ENCODE measurements at places on chromosomes 11 and 22.

DNA sequence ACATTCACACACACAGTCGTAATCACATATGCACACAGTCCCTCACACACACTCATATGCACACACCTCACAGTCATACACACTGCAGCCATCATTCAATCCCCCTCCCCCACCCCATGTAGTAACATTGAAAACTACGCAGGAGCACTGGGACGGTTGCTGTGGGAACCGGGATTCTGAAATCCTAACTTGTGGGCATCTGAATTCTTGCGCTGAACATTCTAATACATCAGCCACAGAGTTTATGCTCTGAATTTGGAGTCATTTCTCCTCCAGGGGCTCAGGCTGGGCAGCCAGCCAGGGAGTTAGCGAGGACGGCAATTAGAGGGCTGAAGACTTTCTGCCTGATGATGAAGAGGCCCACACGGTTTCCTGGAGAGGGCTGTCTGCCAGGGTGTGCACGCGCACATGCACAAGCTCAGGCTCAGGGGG lies 32.7 kb downstream of the CD6 start:
- no peak for DNase-seq

- DNase-seq, result no peak
Measured at GRCh38 chr11:64089915-64090805, 54.4 kb downstream of the FLRT1 start.

GRCh38 chr22:22942511-22943329 lies 55.1 kb downstream of the IGLL5 start:
- DNase-seq, result peak; percentile 78

DNA sequence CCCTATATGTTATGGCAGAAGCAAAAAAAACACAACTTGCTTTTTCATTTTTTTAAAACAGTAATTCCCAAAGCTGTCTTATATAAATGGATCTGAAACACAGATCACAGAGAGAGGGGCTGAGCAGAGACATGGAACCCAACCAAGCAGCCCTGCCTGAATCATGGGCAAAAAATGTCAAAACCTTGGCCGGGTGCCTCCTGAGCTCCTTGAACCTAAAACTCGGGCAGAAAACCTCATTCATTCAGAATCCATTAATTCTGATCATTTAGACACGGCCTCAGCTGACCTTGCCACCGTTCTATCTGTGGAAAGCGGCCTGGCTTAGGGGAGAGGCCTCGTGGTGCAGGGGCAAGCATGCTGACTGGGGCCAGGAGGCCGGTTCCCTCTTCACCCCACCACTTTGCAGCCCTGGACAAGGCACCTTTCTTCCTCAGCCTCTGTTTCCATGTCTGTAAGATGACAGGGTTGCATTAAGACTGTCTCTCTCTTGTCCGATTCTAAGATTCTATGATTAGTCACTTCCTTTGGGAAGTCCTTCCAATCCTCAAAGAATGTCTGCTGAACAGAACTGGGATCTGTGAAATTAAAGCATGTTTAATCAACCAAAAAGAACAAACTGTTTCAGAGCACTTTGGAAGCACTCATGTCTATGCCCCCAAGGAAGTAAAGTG lies 26.0 kb downstream of the TENM4 start:
- DNase-seq, result no peak

DNA sequence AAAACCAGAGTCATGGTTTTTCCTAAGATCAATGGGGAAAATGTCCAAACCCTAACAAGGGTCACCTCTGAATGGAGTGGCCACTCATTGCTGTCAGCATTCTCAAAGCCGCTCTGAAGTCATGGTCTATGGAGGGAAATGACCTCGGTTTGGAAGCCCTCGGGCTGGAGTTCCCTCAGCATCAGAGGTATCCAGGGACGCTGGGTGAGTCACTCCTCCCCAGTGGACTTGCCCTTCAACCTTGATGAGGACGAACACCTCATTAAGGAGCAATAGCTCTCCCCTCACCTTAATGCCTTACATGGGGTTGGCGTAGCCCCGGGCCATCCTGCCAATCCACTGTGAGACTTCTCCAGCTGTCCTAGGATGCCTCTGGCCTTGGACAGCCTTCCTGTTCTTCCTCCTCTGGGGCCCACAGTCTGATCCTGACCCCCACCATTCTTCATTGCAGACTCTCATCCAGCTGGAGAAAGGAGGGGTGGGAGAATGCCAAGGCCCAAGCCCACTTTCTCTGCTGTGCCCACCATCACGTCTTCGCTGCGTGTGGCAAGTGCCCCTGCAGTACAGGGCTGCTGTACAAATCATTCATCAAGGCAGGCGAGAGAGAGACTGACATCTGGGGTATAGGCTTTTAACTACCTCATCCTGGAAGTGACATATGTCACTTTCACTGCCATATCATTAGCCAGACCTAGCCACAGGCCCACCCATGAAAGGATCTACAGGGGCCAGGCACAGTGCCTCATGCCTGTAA lies 25.4 kb upstream of the MYH9 start:
- DNase-seq, result peak; percentile 72

- no peak for DNase-seq
Measured at GRCh38 chr11:17799147-17799546, 64.6 kb downstream of the KCNC1 start.

DNA sequence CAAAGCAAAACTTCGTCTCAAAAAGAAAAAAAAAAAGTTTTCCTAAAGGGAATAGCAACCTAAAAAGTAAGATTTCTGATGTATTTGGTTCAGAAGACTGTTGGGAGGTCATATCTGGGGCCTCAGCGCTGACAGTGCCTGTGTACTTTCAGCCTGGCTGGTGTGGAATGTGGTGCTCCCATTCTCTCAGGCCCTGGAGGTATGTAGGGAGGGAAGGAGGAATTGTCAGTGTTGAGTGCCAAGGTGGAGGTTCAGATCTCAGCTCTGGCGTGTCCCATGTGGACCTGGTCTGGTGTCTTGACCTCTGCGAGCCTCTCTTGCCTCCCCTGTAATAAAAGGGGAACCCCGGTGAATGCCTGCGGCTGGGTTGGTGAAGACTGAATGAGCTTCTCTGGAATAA lies 22.4 kb downstream of the PRR5 start:
- DNase-seq, result no peak

- DNase-seq, result peak; percentile 75
Measured at GRCh38 chr11:33802194-33802950, 28.1 kb upstream of the FBXO3 start.

GRCh38 chr11:8066036-8066910 lies 14.7 kb upstream of the TUB start:
- no peak for DNase-seq

GRCh38 chr11:60844870-60845221 lies 2.9 kb downstream of the CCDC86 start:
- DNase-seq, result no peak

- peak; percentile 8 for DNase-seq
Measured at GRCh38 chr11:5600374-5600851, 4.0 kb downstream of the TRIM6 start.

DNA sequence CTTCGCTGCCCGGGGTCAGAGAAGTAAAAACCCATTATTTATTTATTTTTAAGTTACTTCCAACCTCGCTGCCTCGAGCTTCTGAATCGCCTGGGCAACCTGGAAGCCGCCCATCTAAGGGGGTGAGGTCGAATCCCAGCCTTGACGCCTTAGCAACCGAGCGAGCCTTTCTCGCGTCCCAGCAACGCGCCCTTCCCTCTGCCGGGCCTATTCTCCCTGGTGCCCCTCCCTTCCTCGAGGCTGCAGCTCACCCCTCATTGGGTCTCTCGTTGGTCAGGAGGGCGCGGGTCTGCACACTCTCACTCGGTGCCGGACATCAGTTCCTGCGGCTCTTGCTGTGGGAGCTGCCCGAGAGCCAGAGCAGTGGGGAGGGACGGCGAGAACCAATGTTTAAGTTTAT lies at the start of gene CCDC81:
Gene CCDC81, plus strand, starts transcription at position 302 of the 400 bp plus-strand sequence. CDS start 277 bp downstream, outside the sequence.
- DNase-seq, result no peak

- peak; percentile 89 for DNase-seq
Measured at GRCh38 chr22:32474635-32475467, at the start of gene FBXO7. Gene FBXO7 (plus strand): TSS chr22:32474811. CDS start chr22:32475003, 192 bp downstream.

GRCh38 chr11:111006227-111006626 lies 239.3 kb upstream of the POU2AF2 start:
- DNase-seq, result no peak

GRCh38 chr22:50251477-50252081 lies 514 bp upstream of the HDAC10 start:
- DNase-seq, result no peak

- no peak for DNase-seq
Measured at GRCh38 chr11:60719391-60719790, 5.1 kb upstream of the MS4A18 start.

- no peak for DNase-seq
Measured at GRCh38 chr11:2865922-2866577, 19.5 kb downstream of the CDKN1C start.

GRCh38 chr11:71178076-71178475 lies 74.3 kb downstream of the SHANK2 start:
- DNase-seq, result no peak
